AG04449 (cell line): ENCODE measurements at places on chromosomes 13 and 19.

GRCh38 chr13:114272977-114273376, 8.4 kb upstream of the UPF3A start:
- no peak for DNase-seq

DNA sequence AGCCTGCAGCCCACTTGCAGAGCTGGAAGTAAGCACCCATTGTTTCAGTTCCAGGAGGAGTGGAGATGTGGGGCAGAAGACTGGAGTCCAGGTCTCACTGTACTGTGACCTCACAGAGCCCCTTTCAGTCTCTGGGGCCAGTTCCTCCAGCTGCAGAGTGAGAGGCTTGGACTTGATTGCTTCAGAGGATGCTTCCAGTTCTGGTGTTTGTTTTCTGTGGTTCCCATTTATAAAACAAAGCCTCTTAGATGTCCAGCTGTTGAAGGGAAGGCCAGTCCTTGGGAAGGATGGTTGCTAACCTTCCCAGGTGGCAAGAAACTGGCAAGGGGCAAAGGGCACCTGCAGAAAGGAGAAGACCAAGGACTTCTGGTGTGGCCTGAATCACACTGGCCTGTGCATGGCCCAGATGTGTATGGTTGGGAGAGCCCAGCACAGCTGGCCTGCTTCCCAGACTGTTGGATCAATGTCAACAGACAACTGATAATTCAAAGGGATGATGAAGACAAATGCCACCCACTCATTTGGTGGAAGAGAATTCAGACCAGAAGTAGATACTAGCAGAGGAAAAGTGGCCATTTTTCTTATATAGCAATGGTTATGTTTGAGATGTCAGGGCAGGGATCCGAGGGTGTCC, 218.5 kb downstream of the ZNF536 start:
- DNase-seq, result no peak

GRCh38 chr13:75024602-75025001, 457.4 kb downstream of the TBC1D4 start:
- no peak for DNase-seq

GRCh38 chr13:95087746-95088305, 213.4 kb downstream of the ABCC4 start:
- no peak for DNase-seq

- DNase-seq, result no peak
Measured at GRCh38 chr19:11387162-11388034, 3.3 kb upstream of the EPOR start.

DNA sequence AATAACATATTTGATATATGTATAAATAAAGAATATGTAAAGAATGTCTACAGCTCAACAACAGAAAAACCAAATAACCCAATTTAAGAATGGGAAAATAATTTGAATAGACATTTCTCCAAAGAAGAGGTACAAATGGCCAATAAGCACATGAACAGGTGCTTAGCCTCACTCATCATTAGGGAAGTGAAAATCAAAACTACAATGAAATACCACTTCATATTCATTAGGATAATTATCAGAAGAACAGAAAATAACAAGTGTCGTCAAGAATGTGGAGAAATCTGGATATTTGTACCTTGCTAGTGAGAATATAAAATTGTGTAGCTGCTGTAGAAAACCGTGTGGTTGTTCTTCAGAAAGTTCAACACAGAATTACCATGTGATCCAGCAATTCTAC, 8.4 kb upstream of the SUPT20H start:
- DNase-seq, result no peak

DNA sequence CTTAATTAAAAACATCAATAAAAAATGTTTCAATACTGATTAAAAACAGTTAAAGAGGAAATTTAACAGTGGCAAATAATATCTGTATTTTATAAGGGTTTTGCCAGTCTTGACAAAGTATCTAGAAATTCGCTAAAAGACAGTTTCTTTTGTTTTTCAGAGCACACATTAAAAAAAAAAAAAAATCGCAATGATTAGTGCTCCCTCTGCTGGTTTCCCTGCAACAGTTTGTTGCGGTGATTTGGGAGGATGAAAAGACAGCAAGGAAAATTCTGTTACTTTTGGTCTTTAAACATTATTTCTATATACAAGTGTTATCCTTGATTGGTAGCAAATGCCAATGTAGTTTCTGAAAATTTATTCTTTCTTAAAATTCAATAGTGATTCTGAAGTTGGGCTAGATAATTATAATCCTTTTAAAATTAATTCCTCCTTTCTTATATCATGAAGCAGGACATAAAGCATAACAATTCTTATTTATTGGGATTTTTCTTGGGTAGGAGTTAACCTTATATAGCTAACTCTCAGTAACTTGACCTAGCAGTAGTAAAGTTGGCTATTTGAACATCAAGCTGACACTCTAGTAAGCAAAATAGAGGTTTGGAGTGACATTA, 23.1 kb upstream of the SPRY2 start:
- DNase-seq, result no peak

DNA sequence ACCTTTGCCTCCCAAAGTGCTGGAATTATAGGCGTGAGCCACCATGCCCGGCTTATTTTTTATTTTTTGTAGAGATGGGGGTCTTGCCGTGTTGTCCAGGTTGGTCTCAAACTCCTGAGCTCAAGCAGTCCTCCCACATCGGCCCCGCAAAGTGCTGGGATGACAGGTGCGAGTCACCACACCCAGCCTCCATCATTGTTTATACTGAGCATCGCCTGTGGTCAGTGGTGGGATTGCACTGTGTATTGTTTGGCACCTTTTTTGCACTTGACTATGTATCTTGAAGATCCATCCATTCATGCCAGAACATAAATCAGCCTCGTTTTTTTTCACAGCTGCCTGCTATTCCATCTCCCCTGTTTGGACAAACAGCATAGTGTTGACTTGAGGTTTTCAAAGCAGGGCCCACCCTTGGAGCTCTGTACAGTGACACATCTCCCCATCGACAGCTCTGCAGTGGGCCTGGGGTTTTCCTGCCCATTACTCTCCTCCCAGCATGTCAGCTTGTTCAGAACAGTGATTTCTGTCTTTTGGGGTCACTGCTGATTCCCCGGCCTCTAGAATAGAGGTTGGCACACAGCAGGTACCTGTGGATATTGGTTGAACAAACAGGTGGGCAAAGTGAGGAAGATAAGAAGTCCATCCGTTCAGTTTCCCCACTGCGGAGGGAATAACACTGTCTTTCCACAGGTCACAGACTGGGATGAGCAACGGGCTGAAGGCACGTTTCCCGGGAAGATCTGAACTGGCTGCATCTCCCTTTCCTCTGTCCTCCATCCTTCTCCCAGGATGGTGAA, 8.2 kb upstream of the UPK1A start:
- no peak for DNase-seq

DNA sequence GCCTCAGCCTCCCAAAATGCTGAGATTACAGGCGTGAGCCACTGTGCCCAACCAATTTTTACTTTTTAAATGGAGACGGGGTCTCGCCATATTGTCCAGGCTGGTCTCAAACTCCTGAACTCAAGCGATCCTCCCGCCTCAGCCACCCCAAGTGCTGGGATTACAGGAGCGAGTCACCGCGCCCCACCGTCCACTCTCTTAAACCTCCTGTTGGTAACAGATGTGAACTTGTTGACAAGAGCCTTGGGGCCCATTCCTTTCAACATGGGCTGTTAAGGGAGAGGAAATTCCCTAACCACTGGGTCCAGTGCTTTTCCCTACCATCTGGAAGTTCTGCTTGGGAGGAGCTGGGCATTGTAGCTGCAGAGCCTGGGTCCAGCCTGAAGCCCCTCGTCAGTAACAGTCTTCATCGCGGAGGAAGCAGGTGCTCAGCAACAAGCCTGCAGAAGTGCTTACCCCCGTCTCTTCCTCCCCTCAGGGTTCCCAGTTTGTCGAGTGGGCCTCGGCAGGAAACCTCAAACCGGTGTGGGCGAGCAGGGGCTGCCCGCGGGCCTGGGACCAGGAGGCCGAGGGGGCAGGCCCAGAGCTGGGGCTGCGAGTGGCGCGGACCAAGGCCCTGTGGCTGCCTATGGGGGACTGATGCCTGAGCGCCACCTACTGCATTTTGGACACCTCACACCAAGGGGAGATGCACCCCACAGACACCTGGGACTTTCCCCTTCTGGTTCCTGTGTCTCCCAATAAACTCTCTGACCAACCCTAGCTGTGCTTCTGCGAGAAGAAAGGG, 4.0 kb upstream of the FLT3LG start:
- DNase-seq, result no peak
